Keratinocyte (primary cell): ENCODE measurements at places on chromosomes 6 and 20.

DNA sequence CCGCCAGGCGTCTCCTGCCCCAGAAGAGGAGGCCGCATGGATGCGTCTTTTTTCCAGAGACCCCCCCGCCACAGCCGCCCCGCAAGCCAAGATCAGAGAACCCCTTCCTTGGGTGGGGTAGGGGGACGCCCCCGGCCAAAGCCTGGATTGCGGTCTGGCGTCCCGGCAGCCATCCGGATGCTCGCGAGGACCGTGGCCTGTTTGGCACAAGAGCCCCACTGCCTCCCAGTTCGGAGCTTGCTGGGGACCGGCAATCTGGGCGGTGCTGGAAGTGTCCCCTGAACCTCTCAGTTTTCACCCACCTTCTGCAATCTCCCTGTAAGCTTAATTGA, 924 bp downstream of the FAM162B start:
- no peak for DNase-seq
- no peak overlapping the region for H3K27ac ChIP-seq
- H3K4me3 ChIP-seq: no peak overlapping the region
- H3K27me3 ChIP-seq: peaks cover 31% of the 10 kb centered on the region
- H3K4me1 ChIP-seq: no peaks in the 10 kb centered on the region

DNA sequence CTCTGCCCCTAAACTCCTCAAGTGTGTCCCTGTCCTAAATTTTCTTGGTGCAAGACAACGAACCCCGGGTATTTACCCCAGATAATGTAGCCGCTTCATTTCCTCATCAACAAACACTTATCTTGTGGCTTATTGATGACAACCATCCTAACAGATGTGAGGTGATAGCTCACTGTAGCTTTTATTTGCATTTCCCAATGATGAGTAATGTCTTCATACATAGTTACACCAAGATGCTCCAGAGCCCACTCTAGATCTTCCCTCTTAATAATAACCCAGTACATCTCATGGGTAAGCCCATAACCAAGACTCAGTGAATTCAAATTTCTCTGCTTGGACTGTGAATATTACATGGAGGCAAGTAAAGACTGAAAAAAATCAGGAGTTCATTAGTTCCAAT, 48.2 kb upstream of the BEND6 start:
- no peaks in the 10 kb centered on the region for H3K27me3 ChIP-seq
- no peak overlapping the region for H3K27ac ChIP-seq
- peaks cover 25% of the 10 kb centered on the region for H3K4me1 ChIP-seq
- no peak overlapping the region for H3K4me3 ChIP-seq
- DNase-seq: no peak

DNA sequence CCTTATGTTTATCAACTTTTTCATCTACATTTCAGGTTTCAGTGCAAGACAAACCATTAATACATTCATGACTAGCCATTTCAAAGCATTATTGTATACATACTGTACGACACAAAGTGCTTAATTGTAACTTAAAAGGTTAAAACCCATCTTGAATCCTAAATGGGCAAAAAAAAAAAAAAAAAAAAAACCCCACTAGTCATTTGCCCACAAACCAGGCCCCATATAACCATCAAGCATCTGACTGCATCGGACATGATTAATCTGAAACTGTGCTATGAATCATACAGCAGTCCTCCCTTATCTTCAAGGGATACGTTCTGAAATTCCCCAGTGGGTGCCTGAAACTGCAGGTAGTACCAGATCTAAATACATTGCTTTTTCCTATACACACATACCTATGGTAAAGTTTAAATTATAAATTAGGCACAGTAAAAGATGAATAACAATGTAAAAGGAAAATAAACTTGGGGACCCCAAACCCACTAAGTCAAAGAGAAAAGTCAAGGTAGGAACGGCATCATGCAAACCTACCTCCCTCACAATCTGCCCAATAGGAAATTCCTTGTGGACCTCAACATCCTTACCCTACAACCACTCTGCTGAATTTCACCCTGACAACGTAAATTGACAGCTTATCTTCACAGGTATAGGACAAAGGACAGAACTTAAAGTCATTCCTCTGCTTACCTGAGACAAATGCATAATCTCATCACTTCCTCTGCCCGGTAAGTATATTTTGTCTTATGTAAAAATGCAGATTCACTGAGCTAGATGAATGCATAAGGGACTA, 14.3 kb downstream of the B4GALT5 start:
- H3K4me3 ChIP-seq: no peak overlapping the region
- H3K27ac ChIP-seq: peak overlapping the region; percentile 71
- H3K36me3 ChIP-seq: no peaks in the 10 kb centered on the region

DNA sequence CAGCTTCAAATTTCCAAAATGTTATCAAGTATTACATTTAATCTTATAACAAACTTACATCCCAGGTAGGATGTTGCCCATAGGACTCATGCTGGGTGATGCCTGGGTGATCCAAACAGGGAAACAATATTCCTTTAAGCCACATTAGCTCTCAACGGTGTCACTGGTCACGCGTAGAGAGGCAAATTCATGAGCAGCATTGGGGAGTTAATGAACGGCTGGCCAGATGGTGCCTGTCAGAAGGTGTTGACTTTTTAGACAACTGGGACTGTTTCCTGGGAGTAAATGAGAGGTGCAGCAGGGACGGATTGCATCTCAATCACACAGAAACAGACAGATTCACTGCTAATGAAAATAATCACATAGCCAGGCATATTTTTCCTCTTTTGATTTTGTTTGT, 83.3 kb upstream of the ID4 start:
- no peak for DNase-seq
- H3K27me3 ChIP-seq: no peaks in the 10 kb centered on the region

- H3K4me1 ChIP-seq: no peaks in the 10 kb centered on the region
- H3K4me3 ChIP-seq: no peak overlapping the region
- H3K27ac ChIP-seq: no peak overlapping the region
Measured at GRCh38 chr20:63292292-63292701, 689 bp upstream of the COL20A1 start.
